Stimulated activated CD4-positive, alpha-beta T cell treated with anti-CD3 and anti-CD28 coated beads, Interleukin-12 subunit alpha, Interleukin-12 subunit beta, amount 100 ng/mL, for 24 hours (primary cell): ENCODE measurements at places on chromosomes 2 and 18.

DNA sequence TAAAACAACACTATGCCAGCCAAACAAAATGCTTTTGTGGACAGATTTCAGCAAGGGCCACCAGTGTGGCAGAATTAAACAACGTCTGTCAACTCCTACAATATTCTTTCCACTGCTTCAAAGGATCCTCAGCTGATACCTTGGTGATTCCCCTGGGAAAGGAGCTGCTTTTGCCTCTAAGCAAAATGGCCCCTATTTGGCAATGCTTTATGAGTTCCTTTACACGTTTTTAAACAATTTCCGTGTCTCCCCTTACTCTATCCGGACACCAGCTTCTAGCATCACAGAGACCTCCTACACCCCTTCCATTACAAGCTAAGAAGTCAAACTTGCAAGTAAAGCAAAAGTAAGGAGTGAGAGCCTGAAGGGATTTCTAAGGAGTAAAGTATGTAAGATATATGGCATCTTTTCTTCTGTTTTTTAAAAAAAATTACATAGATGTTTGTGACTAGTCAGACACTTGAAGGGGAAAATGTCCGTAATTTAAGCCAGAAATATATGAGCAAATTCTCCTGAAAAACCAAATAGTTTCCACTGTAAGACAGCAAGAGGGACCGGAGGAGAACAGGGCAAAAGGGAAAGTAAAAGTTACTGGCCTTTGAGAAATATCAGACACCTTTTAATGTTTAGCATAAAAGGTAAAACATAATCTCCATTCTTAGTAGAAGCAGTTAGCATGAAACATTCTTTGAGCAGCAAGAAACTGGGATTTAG, 1.9 kb downstream of the SOS1 start:
- DNase-seq: no peak

GRCh38 chr2:12816379-12817306, 99.9 kb downstream of the TRIB2 start:
- DNase-seq: no peak

DNA sequence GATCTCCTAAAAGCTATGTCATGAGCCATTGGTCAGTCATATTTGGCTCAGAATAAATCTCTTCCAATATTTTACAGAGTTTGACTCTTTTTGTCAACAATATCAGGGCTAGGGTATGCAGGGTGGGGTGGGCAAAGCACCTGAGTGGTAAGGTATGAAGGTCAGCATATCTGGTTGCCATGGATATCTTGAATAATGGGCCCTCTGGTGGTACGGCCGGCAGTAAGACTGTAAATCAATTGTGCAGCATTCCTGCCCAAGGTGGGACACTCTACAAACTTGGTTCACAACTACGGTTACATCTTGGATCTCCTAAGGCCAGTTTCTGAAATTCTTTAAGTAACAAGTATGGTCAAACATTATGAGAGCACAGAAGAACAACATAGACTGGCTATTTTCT, 119.6 kb downstream of the SPOPL start:
- DNase-seq: no peak

DNA sequence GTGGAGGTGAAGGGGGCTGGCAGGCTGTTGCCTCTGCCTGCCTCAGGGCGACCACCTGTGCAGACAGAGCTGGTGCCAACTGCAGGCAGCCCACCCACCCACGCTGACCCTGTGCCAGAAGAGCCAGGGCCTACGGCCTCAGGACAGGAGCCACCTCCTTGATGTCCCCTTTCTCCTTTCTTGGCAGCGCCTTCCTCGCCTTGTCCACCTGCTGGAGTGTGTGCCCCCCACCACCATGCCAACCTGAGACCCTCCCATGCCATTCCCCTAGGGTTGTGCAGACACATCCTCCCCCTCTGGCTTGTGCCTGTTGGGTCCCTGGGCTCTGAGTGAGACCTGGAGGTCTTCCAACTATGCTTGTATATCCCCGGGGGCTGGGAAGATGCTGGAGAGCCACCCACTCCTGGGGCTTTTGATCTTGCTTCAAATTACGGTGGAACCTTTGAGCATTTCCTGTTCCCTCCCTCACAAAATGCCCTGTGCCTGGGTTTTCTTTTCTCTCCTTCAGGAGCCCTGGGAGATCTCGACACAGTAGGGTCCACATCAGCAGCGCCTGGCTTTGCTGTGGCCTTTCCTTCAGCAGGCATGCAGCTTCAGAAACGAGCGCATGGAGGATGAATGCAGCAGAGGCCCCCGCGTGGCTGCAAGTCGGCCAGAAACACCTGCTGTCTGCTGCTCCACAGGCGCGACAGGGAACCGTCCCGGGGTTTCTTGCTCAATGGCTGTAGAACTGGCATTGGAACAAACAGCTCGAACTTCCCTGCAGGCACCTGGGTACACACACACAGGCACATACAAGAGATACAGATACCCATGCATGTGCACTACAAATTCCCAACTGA, 65.9 kb upstream of the SH3RF3 start:
- DNase-seq: no peak

DNA sequence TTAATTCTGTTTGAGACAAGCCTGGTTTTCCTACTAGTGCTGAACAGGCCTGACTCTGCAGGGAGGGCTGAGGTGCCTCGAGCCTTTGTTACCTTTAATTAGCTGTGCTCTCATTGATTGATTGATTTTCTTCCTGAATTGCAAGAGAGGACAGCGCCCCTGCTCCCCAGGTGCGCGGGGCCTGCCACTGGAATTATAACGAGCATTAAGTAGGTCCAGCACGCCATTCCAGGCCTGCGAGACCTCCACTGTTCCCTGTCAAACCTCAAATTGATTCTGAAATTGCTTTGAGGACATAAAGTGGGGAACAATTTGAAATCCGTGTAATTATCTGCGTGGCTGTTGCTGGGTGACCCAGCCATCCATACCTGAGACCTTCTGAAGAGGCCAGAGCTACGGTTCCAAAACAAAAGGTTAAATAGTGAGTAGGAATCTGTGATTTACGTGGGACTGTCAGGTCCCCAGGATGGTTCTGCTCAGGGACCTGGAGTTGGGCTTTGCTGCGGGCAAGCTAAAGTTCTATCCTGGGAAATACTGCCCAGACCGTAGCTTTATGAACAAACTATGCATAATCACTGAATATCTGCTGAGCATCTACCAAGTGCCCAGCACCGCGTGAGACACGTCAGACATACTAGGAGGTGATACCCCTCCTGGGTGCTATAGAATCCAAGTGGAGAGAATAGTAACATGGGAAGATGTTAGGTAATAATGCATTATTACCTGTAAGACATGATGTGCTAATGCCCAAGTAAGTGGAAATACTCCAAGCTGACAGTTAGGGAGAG, 104.1 kb downstream of the ZBTB7C start:
- no peak for DNase-seq

DNA sequence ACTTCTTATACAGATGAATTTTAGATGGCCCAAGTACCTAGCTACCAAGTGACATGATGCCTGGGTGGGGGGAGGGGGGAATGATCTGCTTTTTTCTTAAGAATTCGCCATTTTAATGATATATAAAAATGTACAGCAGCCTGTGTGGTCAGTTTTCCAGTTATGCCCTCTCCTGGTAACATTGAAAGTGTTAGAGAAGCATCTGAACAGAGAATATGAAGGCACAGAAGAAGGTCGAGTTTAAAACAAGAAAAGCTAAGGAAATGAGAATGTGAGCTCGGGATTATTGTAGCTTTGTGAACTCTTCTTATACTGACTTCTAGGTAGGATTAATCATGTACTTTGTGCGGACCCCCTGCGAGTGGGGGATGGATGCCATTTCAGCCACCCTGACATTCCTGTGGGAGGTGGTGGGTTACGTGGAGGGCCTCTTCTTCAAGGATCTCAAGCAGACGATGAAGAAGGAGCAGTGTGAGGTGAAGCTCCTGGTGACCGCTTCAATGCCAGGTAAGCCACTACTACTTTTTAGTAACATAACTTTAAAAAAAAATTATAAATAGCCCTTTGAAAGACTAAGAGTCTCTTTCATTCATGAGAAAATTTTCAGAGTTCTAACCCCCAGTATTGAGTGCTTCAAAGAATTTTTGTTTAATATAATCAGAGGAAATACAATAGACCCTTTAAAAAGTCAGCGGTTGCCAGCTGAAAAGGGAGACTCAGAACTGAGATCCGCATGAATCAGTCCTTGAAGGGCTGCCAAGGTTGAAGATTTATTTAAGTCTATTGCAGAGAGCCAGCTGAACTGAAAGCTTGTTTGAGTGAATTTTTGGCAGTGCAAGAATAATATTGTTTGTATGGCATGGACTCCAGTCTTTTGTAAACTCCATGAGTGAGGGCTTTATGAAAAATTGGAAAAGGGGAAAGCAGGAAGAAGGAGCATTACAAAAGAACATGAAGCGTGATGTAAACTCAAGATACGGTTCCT, 68.6 kb upstream of the RPE start:
- no peak for DNase-seq

GRCh38 chr2:15539999-15540398, 21.1 kb downstream of the NBAS start:
- no peak for DNase-seq

DNA sequence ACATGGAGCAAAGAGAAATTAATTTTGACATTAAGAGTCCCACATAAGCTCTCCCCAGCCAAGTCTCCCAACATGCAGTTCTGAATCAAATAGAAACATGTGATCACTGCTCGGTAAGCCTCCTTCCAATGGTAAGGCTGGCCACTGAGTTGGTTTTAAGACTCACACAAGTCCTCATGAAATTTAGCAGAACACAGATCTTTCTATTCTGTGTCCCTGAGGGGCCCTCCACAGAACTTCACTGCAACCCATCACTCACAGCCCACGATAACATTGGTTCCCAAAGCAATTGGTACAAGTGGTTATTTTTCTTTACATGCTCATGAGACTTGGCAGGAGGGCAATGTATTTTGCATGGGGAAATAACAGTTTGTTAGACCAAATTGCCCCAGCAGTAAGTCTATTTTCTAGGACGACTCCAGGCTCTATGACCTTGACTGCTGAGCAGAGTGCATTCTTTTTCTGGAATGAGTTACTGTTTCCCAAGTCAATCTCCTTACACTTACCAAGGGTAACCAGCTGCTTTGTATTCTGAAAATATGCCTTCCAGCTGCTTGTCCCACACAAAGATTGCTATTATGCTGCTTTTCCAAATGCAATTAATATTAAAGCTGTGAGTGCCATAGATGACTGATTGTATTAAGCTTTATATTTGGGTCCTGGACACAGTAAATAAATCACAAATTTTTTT, 142.3 kb upstream of the TANK start:
- DNase-seq: no peak

DNA sequence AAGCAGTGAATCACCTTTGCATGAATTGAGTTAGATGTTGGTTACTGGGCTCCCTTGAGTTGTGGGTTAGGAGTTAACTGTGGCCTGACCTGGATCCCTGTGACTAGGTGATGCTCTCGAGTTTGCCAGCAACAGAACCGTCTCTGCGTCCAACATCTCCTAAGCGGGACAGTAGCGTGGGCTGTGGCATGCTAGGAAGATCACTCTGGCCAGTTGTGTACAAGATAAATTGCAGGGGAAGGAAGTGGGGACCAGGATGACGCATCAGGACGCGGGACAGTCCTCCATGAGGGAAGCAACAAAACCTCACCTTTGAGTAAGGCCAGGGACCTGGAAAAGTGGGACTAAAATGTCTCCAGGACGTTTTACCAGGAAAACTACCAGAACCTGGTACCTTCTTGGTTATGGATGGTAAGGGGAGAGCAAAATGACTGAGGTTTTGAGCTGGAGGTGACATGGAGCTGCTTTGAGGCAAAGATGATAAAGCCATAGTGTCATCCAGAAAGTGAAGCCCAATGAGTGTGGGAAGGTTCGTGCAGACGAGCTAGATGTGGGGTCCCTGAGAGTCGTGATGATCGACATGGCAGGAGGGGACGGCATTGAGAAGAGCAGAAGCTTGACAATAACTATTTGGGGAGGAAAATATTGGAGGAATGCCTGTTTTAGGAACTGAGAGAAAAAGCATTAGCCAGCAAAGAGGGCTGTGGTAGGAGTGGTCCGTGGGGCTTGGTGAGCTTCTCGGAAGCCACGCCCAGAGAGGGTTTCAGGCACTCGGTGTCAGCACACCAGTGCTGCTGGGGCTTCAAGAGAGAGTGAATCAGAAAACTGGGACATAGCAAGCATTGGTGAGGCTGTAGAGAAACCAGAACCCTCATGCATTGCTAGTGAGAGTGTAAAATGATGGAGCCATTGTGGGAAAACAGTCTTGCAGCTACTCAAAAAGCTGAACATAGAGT, 95.1 kb downstream of the SMAD7 start:
- DNase-seq: no peak

DNA sequence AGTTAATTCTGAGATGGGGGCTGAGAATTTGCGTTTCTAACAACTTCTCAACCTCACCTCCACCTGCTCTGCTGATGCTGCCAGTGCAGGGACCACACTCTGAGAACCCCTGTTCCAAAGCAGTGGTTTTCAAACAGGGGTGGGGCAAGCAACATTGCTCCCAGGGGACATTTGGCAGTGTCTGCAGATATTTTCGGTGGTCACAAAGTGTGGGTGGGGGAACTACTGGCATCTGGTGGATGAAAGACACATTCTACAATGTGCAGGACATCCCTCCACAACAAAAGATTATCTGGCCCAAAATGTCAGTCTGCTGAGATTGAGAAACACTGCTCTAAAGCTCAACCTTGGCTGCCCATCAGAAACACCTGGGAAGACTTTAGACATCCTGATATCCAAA, 188.7 kb upstream of the SATB2 start:
- no peak for DNase-seq

- DNase-seq: no peak
Measured at GRCh38 chr2:210956101-210956500, 399.7 kb downstream of the CPS1 start.

GRCh38 chr2:221883976-221884375, 311.9 kb upstream of the EPHA4 start:
- no peak for DNase-seq

GRCh38 chr2:8496617-8497016, 185.2 kb upstream of the ID2 start:
- DNase-seq: no peak

DNA sequence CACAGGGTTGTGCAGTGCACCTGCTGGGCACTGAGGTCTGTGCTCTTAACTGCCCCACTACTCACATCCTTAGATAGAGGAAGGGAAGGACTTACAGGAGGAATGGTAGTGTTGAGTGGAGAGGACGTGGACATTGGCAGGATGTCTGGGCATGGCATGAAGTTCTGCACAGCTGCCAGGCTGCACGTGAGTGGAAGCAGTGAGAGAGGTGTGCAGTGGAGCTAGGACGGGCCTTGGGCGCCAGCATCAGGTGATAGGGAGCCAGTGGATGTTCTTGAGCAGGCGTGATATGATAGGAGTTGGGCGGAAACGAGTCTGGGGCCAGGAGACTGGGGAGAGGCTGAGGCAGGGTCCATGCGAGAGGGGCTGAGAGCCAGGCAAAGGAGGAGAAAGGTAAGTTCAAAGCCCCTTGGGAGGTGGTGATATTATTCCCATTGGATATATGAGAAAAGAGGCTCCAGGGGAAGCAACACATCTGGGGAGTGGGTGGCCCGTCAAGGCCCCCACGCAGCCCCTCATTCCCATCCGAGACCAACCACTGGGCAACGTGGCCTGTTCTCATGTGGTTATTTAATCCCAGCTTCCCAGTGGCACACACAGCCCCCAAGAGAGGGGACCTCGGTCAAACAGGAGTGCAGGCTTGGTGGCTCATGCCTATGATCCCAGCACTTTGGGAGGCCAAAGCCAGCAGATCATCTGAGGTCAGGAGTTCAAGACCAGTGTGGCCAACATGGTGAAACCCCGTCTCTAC, 45.7 kb upstream of the SNED1 start:
- DNase-seq: no peak
